ENCODE measurements at places on chromosomes 6 and 20.

GRCh38 chr20:24033151-24033550 lies 44.6 kb upstream of the GGTLC1 start:
- DNase-seq: no peak

- DNase-seq: no peak
Observed at GRCh38 chr6:53926505-53926904, 131.7 kb downstream of the LRRC1 start.

- DNase-seq: no peak
Observed at GRCh38 chr6:15544321-15544900, 118.4 kb downstream of the DTNBP1 start.

DNA sequence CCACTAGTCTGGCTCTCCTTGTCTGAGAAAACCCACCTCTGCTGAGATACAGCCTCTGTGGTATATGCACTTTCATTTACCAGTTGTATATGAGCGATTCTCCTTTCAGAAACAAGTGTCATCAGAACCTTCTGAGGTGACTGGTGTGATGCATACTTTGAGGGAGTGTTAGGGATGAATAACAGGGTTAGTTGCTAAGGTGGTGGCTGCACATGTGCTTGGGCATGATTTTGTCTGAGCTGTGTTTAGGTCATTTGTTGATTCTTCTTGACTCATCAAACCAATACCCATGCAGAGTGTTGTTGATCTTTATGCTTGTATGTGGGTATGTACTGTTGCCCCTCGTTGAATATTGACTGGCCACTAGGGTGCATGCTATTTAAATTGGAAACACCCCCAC lies 25.7 kb downstream of the DTD1 start:
- no peak for DNase-seq

DNA sequence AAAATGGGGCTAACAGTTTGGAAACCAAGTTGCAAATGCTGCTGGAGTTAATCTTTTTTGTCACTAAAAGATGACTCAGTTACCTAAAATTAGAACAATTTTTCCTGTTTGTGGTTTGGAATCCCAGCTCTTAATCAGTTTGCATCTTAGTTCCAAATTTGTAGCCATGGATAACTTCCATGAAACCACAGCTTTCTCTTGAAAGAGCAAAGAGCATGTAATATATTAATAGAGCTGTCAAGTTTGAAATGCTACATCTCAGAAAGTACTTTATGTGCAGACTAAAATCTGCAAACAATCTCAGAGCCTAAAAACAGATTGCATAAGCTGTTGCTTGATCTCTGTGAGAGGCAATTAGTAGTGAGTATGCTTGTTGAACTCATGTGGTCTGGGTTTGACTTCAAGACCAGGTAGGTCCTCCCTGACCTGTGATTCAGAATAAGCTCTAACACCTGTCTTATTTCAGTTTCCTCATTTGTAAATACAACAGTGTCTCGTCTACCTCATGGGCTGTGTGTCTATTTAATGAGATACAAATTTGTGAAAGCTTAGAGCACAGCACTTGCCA lies 23.5 kb downstream of the DHX35 start:
- DNase-seq: no peak

DNA sequence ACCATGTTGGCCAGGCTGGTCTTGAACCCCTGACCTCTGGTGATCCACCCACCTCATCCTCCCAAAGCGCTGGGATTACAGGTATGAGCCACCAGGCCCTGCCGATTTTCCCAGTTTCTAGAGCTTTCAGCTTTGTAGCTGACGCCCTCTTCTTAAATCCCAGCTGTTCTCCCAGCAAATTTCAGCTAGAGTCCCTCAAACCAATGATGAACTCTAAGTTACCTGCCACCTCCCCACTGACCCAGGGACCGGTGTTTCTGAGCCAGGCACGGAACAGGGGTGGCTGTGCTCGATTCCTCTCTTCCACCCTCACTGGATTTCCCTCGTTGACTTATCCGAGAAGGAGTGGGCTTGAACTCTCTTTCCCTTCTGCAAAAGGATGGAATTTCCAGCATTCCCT lies 39.1 kb downstream of the SUN5 start:
- no peak for DNase-seq

DNA sequence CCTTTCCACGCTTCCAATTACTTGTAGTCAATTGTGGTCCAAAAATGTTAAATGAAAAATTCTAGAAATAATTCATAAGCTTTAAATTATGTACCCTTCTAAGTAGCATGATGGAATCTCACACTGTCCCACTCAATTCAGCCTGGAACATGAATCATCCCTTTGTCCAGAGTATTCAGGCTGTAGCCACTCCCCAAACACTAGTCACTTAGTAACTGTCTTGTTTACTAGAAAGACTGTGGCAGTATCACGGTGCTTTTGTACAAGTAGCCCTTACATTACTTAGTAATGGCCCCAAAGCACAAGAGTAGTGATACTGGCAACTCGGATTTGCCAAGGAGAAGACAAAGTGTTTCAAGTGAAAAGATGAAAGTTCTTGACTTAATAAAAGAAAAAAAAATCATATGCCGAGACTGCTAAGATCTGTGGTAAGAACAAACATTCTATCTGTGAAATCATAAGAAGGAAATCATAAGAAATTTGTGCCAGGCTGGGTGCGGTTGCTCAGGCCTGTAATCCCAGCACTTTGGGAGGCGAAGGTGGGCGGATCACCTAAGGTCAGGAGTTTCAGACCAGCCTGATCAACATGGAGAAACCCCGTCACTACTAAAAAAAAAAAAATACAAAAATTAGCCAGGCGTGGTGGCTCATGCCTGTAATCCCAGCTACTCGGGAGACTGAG lies 168.5 kb upstream of the SIM1 start:
- DNase-seq: no peak

- DNase-seq: no peak
Observed at GRCh38 chr6:131197716-131198115, 62.4 kb downstream of the AKAP7 start.

- no peak for DNase-seq
Observed at GRCh38 chr20:6632187-6632586, 135.3 kb upstream of the BMP2 start.
